ENCODE measurements at places on chromosomes 2 and 18.
A peak's percentile ranks its signal among the peaks of the same experiment; 100 is the strongest.

GRCh38 chr2:336360-336759 lies 48.5 kb upstream of the ALKAL2 start:
- H3K4me1 ChIP-seq, result no peaks in the 10 kb centered on the region
- H3K27me3 ChIP-seq, result no peaks in the 10 kb centered on the region
- no peak for DNase-seq
- no peaks in the 10 kb centered on the region for H3K36me3 ChIP-seq
- no peak overlapping the region for H3K4me3 ChIP-seq

DNA sequence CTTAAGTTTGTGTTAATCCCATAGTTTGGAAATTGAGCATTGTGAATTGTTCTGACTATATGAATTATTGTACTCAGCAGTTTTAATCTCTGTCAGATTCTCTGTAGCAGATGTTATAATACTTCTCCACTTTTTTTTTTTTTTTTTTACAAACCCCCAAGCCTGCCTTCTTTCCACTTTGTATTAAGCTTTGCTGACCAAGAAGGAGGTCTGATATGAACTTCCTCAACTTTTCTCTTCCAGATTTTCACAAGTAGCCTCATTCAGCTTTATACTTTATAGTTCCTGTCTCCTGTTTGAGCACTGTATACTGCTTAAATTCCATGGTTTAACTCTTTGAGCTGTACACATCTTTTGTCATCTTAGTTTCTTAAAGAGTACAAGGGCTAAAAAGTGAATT lies 105.0 kb downstream of the HAUS1 start:
- DNase-seq, result no peak
- H3K36me3 ChIP-seq, result no peaks in the 10 kb centered on the region
- no peaks in the 10 kb centered on the region for H3K27me3 ChIP-seq
- peaks cover 47% of the 10 kb centered on the region for H3K4me1 ChIP-seq

DNA sequence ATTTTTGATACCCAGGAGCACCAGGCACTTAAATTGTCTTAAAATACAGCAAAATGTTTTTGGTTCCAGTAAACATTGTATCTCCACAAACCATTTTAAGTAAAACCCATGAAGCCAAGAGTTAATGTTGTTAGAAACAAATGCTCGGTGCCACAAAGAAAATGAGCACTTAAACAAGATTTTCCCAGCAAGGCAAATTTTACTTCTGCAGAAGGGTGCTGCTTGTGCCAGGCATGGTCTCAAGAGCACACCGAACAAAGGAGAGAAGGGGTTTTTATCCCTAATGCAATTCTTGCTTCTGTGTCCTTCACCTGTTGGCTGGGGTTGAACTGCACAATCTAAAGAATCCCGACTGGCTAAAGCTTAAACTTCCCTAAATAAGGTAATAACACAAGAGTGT lies 286.7 kb downstream of the ADCYAP1 start:
- no peaks in the 10 kb centered on the region for H3K4me1 ChIP-seq
- no peaks in the 10 kb centered on the region for H3K27me3 ChIP-seq
- H3K4me3 ChIP-seq, result no peak overlapping the region
- no peak for DNase-seq
- H3K27ac ChIP-seq, result no peak overlapping the region

- H3K27me3 ChIP-seq, result peaks cover 23% of the 10 kb centered on the region
- no peaks in the 10 kb centered on the region for H3K36me3 ChIP-seq
- H3K4me3 ChIP-seq, result no peak overlapping the region
- H3K4me1 ChIP-seq, result no peaks in the 10 kb centered on the region
These were observed 62.6 kb downstream of the MOGAT1 start for GRCh38 chr2:222733846-222734702.

GRCh38 chr2:64338108-64338507 lies 115.9 kb upstream of the LGALSL start:
- no peaks in the 10 kb centered on the region for H3K27me3 ChIP-seq
- H3K27ac ChIP-seq, result no peak overlapping the region
- H3K4me3 ChIP-seq, result no peak overlapping the region
- H3K36me3 ChIP-seq, result no peaks in the 10 kb centered on the region

DNA sequence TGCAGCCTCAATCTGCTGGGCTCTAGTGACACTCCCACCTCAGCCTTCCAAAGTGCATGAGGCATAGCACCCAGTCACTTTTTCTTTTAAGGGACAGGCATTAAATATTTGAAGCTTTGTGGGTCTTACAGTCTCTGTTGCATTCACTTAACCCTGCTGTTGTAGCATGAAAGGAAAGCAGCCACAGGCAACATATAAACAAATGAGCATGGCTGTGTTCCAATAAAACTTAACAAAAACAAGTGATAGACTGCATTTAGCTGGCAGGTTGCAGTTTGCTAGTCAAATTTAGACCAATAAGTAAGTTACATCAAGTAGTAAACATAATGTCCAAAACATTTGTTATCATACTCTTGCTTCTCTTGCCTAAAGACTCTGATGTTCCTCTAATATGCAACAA lies 297.3 kb upstream of the MMADHC start:
- DNase-seq, result no peak
- no peaks in the 10 kb centered on the region for H3K4me1 ChIP-seq
- H3K27me3 ChIP-seq, result no peaks in the 10 kb centered on the region
- H3K4me3 ChIP-seq, result no peak overlapping the region

DNA sequence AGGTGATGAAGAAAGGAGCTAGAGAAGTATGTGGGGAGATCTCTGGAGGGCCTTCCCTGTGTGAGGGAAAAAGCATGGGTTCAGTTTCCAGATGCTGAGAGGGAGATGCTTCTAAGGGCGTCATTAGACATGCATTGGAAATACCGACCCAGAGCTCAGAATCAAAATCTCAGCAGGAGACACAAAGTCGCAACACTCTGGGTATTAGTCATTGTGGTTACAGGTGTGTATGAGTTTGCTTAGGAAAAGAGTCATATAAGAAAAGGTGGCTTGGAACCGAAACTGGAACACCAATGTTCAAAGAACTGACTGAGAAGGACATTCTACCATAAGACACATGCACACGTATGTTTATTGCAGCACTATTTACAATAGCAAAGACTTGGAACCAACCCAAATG lies 477.1 kb downstream of the FBXO15 start:
- no peak overlapping the region for H3K4me3 ChIP-seq
- H3K4me1 ChIP-seq, result no peaks in the 10 kb centered on the region
- no peaks in the 10 kb centered on the region for H3K27me3 ChIP-seq

GRCh38 chr2:66436581-66437001 lies 1.7 kb downstream of the MEIS1 start:
- DNase-seq, result no peak
- H3K4me1 ChIP-seq, result peaks cover 22% of the 10 kb centered on the region
- no peaks in the 10 kb centered on the region for H3K27me3 ChIP-seq
- peaks cover 23% of the 10 kb centered on the region for H3K36me3 ChIP-seq
- H3K4me3 ChIP-seq, result peak overlapping the region; percentile 82

GRCh38 chr2:86673986-86674670 lies 46.0 kb upstream of the RMND5A start:
- H3K36me3 ChIP-seq, result no peaks in the 10 kb centered on the region
- no peak overlapping the region for H3K27ac ChIP-seq
- DNase-seq, result peak; percentile 81

DNA sequence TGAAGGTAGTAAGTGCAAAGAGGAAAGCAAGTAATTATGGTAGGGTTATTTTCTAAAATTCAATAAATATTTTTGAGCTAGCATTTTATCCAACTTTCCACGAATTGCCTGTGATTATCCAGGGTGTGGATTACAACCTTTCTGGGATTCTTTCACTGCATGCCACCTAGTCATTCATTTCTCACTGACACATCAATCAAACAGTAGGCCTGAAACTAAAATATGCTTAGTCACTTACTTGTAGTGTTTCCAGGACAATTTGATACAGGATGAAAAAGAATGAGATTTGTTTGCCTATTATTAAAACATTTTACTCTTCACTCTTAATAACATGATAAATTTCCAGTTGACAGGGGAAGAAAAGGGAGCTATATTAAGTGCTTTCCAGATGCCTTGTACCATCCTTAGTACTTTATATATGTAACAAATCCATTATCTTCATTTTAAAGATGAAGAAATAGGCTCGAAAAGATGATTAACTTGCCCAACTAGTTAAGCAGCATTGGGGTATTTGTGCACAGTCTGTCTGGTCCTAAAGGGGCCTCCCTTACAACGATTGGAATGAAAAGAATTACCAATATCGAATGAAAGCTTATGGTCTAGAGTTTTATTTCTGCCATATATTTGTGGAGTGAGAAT lies 70.4 kb downstream of the KCTD1 start:
- no peaks in the 10 kb centered on the region for H3K4me1 ChIP-seq
- DNase-seq, result no peak
- no peaks in the 10 kb centered on the region for H3K27me3 ChIP-seq
- H3K36me3 ChIP-seq, result no peaks in the 10 kb centered on the region
- H3K4me3 ChIP-seq, result no peak overlapping the region

GRCh38 chr2:218392891-218393462 lies 6.7 kb upstream of the CTDSP1 start:
- H3K36me3 ChIP-seq, result no peaks in the 10 kb centered on the region
- no peaks in the 10 kb centered on the region for H3K27me3 ChIP-seq
- peaks cover 39% of the 10 kb centered on the region for H3K4me1 ChIP-seq

DNA sequence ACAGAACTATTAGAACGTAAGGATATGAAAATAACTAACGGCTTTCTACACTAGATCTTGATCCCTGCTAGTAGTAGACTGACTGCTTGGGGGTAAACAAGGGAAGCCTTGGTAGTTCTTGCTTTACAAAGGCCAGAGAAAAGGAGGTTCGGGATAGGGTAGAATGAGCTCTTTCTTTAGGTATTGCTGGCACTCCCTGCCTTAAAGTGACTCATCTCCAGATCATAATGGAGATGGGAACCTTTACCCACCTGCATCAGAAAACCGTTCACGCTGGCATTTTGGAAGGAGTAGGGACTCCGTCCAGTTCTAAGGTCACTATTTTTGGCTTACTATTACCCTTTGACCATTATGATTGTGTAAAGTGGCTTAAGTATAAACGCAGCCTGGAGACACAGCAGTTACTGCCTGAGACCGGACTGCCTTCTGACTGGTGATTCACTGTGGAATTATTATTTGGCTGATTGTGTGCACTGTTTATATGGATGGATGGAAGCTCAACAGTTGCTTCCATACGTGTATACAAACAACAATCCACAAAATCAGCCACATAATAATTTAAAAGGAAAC lies 482.5 kb downstream of the STK39 start:
- H3K4me1 ChIP-seq, result no peaks in the 10 kb centered on the region
- no peak for DNase-seq
- no peak overlapping the region for H3K4me3 ChIP-seq
- no peaks in the 10 kb centered on the region for H3K36me3 ChIP-seq
- no peak overlapping the region for H3K27ac ChIP-seq

DNA sequence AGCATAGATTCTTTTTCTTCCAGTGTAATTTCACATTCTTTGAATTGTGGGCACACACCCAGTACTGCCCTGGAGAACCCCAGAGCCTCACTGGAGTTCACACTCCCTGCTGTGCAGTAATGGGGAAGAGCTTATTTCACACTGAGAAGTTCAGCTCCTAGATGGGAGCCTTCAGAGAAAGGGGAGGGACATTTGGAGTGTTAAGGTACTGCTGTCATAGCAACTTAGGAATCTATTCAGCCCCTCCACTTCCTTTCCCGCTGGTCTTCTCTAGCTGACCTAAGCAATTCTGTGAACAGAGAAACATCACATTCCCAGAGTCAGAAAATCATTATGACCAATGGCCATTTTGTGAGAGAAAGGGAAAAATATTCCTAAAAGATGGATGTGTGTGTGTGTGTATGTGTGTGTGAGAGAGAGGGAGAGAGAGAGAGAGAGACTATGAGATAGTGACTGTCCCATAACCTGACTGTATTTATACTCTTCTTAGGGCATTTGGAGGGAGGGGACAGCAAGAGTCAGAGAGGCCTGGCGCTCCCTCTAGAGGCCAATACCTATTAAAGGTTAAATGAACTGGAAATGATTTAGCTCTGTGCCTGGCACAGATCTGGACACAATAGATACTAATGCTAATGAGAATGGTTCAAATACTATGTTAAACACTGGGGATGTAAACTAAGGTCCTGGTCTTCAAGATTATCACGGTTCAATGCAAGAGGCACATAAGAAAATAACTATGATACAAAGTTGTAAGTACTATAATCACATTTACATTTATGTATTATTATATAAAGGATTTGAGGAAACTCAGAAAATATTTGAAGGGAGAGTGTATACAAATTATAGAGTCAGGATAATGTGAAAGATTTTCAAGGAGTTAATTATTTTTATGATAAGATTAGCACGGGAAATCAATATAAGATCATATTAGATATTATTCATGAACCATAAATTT lies 41.5 kb upstream of the RPE start:
- H3K27me3 ChIP-seq, result no peaks in the 10 kb centered on the region
- no peak overlapping the region for H3K27ac ChIP-seq
- no peaks in the 10 kb centered on the region for H3K36me3 ChIP-seq
- no peak overlapping the region for H3K4me3 ChIP-seq
- DNase-seq, result peak; percentile 62

- no peaks in the 10 kb centered on the region for H3K36me3 ChIP-seq
- H3K4me3 ChIP-seq, result no peak overlapping the region
- peaks cover 6% of the 10 kb centered on the region for H3K4me1 ChIP-seq
- H3K27me3 ChIP-seq, result peaks cover 16% of the 10 kb centered on the region
- no peak overlapping the region for H3K27ac ChIP-seq
These were observed 143.9 kb downstream of the PXDN start for GRCh38 chr2:1600191-1601066.

DNA sequence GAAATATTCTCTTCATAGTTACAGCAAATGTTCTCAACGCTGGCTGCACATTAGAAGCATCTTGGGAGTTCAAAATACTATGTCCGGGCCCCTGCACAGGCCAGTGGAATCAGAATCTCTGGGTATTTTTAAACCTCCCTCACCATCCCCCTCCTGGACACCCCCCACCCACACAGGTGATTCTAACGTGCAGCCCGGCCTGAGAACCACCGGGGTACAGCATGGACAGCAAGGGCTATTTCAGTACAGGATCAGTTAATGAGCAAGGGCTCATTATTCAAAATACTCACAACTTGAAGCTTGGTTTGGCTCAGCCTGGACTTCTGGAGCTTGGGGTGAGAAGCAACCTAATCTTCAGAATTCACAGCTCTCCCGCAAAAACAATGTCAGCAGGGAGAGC lies 31.4 kb downstream of the INO80C start:
- H3K4me1 ChIP-seq, result peaks cover 12% of the 10 kb centered on the region
- H3K4me3 ChIP-seq, result no peak overlapping the region
- H3K36me3 ChIP-seq, result no peaks in the 10 kb centered on the region
- no peak for DNase-seq

GRCh38 chr2:118053681-118054080 lies 34.6 kb upstream of the INSIG2 start:
- H3K4me1 ChIP-seq, result peaks cover 16% of the 10 kb centered on the region
- no peak overlapping the region for H3K4me3 ChIP-seq
- no peak for DNase-seq
- H3K36me3 ChIP-seq, result no peaks in the 10 kb centered on the region
- H3K27ac ChIP-seq, result no peak overlapping the region

- no peak overlapping the region for H3K27ac ChIP-seq
- H3K27me3 ChIP-seq, result no peaks in the 10 kb centered on the region
- H3K36me3 ChIP-seq, result no peaks in the 10 kb centered on the region
These were observed 48.7 kb downstream of the LYPD1 start for GRCh38 chr2:132621131-132621875.
